ENCODE measurements at places on chromosomes 13 and 19. TPM values are rescaled to one million over a fixed set of nuclear protein-coding genes. Genes with fewer than 3 reads are reported as not detected.

Gene ELAVL1
- 11.2 TPM for total RNA-seq

Gene SPATA13
- 156 TPM for total RNA-seq

Gene VSIG10L
- 0.29 TPM for total RNA-seq

Gene SIGLEC14
- total RNA-seq = not detected

DNA sequence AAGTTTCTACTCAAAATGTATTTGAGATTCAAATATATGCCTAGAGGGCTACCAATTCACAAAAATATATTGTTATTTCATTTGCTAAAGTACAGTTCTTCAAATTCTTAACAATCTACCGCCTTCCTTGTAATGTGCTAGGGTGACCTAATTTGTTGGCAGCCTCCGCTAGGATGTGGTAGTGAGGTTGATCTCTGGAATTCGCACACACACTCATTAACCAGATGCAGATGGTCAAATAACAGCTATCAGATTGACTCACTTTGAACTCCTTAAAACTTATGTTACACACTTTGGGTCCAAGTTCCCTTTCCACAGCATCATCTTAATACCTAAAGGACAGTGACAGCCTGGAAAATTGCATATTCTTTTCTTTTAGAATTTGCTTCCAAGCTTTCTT, 367.3 kb downstream of the DCT start:
- H3K4me3 ChIP-seq = no peak overlapping the region
- no peaks in the 10 kb centered on the region for H3K27me3 ChIP-seq
- no peaks in the 10 kb centered on the region for H3K36me3 ChIP-seq
- DNase-seq = peak; percentile 43

GRCh38 chr13:31733647-31734046, 5.7 kb upstream of the RXFP2 start:
- no peak overlapping the region for H3K27ac ChIP-seq
- DNase-seq = no peak
- H3K4me3 ChIP-seq = no peak overlapping the region
- no peaks in the 10 kb centered on the region for H3K27me3 ChIP-seq

- H3K36me3 ChIP-seq = no peaks in the 10 kb centered on the region
- no peak for DNase-seq
- H3K4me1 ChIP-seq = peaks cover 20% of the 10 kb centered on the region
- no peaks in the 10 kb centered on the region for H3K27me3 ChIP-seq
- H3K4me3 ChIP-seq = no peak overlapping the region
- H3K27ac ChIP-seq = peak overlapping the region; percentile 11
These were observed 43.3 kb upstream of the PCDH8 start for GRCh38 chr13:52891706-52892105.

DNA sequence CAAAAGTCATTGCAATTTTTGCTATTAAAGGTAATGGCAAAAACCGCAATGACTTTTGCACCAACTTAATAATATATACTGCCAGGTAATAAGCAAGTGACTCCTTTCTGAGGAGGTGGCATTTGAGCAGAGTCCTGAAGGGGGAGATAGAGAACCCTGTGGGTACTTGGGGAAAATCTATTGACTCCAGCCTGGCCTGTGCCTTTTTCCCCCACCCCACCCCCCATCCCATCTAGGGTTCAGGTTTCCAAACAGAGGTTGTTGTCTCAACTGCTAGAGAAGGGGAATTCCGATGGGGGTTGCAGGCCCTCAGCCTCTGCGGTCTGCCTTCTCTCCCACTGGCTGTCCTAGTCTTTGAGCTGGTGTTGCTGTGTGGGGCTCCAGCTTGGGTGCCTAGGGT, 11.5 kb downstream of the S1PR2 start:
- H3K4me3 ChIP-seq = no peak overlapping the region
- H3K4me1 ChIP-seq = no peaks in the 10 kb centered on the region
- H3K27me3 ChIP-seq = no peaks in the 10 kb centered on the region
- H3K36me3 ChIP-seq = peaks cover 12% of the 10 kb centered on the region

DNA sequence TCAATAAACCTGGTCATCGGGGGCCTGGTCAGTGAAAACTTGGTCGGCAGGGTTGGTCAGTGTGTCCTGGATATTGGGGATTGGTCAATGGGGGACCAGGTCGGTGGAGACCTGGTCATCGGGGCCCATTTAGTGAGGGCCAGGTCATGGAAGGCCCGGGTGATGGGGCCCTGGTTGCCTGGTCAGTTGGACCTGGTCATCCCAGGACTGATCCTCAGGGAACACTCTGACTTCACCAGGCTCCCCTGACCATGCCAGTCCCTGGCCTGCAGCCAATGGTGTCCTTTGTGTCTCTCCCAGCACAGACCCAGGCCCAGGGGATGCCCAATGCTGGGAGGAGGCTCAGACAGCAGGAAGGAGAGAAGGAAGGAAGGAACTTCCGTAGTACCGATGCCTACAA, 42.1 kb upstream of the TPM4 start:
- H3K27me3 ChIP-seq = no peaks in the 10 kb centered on the region
- peak; percentile 15 for DNase-seq
- no peak overlapping the region for H3K27ac ChIP-seq
- H3K4me3 ChIP-seq = no peak overlapping the region

- no peak overlapping the region for H3K4me3 ChIP-seq
- no peaks in the 10 kb centered on the region for H3K27me3 ChIP-seq
- no peak overlapping the region for H3K27ac ChIP-seq
These were observed 75.2 kb upstream of the C13orf46 start for GRCh38 chr13:114049026-114049425.

DNA sequence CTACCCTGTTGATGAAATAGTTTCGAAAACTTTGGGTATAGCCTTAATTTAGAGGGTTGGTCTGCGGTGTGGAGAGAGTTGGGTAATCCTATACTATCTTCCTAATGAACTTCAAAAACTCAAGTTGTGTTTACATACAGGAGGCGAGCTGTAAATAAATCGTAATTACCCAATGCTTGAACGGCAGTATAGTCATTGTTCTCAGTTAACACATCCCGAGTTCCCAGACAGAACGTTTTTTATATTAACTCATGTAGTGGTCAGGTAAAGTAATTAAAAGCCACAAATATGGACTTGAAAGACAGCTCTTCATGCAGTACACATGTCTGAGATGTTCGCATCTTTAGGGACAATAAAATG, 1.5 kb downstream of the PDS5B start:
- no peak overlapping the region for H3K27ac ChIP-seq
- DNase-seq = peak; percentile 32
- H3K27me3 ChIP-seq = no peaks in the 10 kb centered on the region
- peak overlapping the region; percentile 85 for H3K4me3 ChIP-seq
- peaks cover 51% of the 10 kb centered on the region for H3K4me1 ChIP-seq
- no peaks in the 10 kb centered on the region for H3K36me3 ChIP-seq

DNA sequence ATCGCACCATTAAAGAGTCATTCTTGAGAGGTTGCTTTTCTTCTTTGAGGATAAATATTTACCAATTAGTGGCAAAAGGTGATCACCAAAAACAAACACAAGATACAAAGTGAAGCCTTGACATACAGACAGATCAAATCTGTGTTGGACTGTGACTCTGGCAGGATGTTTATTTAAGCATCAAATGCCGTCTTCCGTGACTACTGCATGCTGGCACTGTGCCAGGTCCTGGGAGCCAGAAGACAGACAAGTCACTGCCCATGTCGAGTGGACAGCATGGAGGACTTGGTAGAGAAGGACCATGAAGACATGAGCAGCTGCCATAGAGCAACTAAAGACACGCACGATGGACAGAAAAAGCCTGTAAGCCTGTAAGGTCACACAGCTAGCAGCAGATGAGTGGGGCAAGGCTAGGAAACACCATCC, 92.8 kb upstream of the FARP1 start:
- no peaks in the 10 kb centered on the region for H3K36me3 ChIP-seq
- peak; percentile 36 for DNase-seq
- H3K27me3 ChIP-seq = no peaks in the 10 kb centered on the region
- H3K4me3 ChIP-seq = no peak overlapping the region
- H3K27ac ChIP-seq = no peak overlapping the region
- no peaks in the 10 kb centered on the region for H3K4me1 ChIP-seq

DNA sequence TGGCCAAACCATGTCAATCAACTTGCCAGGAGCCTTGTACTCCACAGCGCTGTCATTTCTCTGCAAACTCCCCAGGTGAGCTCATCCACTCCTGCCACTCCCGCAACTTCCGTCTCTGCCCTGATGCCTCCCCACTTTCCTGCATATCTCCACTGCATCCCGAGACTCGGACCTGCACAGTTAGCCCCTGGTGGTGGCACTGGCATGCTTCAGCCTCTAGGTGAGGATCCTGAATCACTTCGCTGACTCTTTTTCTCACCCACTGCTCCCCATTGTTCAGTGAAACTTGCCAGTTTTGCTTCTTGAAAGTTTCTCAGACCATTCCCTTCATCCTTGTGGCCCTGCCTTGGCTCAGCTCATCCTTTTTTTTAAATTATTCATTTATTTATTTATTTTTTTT, 3.4 kb upstream of the CTU1 start:
- peaks cover 16% of the 10 kb centered on the region for H3K4me1 ChIP-seq
- no peaks in the 10 kb centered on the region for H3K36me3 ChIP-seq
- no peak overlapping the region for H3K4me3 ChIP-seq
- H3K27me3 ChIP-seq = no peaks in the 10 kb centered on the region

- H3K27me3 ChIP-seq = no peaks in the 10 kb centered on the region
- H3K4me3 ChIP-seq = no peak overlapping the region
- DNase-seq = no peak
- no peaks in the 10 kb centered on the region for H3K4me1 ChIP-seq
- no peaks in the 10 kb centered on the region for H3K36me3 ChIP-seq
- no peak overlapping the region for H3K27ac ChIP-seq
These were observed 56.3 kb upstream of the GPR12 start for GRCh38 chr13:26816881-26817280.
